ENCODE measurements at places on chromosomes 4 and X. TPM values are rescaled to one million over a fixed set of nuclear protein-coding genes. Genes with fewer than 3 reads are reported as not detected.

DNA sequence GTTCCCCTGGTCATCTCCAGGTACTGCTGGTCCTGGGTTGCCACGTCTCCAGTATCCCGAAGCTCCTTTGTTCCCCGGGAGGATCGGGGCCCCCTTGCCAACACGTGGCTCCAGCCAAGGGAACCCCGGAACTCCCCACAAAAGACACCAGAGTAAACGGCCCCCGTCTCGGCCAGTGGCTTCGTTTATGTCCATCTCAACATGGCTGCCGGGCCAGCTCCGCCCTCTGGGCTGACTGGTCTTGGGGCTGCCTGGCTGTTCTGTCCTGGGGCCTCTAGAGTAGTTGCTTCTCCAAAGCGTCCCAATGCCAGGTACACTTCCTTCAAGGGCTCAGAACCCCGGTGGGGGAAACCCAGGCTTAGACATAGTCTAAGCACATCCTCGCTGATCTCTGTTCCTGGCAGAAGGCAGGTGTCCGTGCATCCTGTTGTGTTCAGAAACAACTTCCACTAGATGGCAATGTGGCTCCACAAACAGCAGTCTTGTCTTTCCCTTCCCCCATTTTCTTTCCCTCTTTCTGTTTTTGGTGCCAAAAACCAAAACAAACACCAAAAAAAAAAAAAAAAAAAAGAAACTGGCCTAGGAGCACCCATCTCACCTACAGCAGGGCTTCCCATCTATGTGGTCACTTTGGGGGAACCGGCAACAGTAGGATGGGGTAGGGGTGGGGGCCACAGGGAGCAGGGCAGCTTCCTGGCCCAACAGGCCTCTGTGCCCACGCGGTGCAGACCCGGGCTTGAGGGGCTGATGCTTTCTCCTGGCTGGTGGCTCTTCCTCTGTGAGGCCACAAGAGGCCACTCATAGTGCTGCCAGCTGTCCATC, 35.3 kb downstream of the NBDY start:
- DNase-seq = peak; percentile 60

GRCh38 chr4:115781528-115782146, 668.2 kb upstream of the NDST4 start:
- DNase-seq = no peak

DNA sequence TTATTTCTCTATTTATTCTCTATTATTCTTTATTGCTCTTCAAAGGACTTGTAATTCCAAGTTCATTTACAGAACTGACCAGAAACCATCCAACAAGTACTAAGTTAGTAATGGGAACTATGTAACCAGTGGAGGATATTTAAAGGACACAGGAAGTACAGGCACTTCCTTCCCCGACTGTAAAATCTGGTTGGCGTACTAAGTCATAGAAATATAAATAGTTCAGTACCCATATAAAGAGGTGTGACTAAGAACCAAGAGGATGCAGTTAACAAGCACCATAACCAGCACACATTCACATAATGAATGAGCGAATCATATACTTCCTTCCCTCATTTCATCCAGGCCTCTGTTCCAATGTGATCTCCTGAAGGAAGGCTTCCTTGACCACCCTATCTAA, 3.6 kb upstream of the EIF4E start:
- no peak for DNase-seq

- no peak for DNase-seq
These were observed 34.5 kb downstream of the CTBP1 start for GRCh38 chr4:1214101-1215095.

- DNase-seq = no peak
These were observed 36.5 kb downstream of the DCHS2 start for GRCh38 chr4:154455111-154455510.

DNA sequence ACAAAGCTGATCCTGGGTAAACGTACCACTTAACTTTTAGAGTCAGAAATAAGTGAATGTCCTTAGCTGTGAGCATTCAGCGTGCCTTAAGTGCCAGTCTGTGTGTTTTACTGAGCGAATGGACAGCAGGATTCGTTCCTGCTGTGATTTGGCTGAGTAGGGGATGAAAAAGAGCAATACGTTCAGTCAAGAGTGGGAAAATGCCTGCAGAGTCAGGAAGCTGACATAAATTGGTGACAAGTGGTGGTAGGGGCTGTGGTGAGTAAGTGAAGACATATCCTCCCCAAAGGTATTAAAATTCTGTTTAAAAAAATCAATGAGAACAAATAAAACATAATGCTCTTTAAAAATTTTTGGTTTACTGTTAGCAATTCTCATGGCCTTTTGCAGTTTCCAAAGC, 56.6 kb upstream of the TNIP3 start:
- DNase-seq = no peak

- no peak for DNase-seq
These were observed 4.3 kb upstream of the DDX60L start for GRCh38 chr4:168484626-168485025.

DNA sequence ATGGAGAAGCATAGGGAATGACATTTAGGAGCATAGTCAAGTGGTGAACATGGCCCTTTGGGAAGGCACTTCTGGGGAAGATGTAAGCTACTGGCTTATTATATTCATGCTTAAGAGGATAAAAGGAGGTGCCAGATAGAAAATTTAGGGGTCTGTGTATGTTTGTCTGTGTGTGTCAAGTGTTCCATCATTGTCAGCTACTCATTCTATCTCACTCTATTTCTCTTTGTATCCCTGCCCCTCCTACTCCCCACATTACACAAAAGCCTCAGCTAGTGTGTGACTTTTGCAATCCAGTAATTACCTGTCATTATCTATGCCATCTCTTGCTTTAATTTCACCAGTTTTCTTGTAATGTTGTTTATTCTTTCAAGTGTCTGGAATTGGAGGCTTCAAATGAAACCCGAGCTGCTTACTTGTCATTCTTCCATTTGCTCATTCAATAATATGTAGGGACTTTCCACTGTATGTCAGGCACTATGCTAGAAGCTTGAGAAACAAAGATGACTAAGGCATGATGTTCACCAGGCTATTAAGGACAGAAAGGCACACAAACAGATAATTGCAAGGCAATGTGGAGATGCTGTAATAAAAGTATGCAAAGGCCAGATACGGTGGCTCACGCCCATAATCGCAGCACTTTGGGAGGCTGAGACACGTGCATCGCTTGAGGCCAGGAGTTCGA, 229.8 kb upstream of the TEX13C start:
- DNase-seq = no peak

GRCh38 chr4:128379860-128380259, 92.2 kb upstream of the PGRMC2 start:
- DNase-seq = no peak

GRCh38 chr4:2875556-2875955, 31.9 kb downstream of the ADD1 start:
- no peak for DNase-seq

GRCh38 chr4:6085028-6085690, 66.9 kb upstream of the C4orf50 start:
- no peak for DNase-seq

- no peak for DNase-seq
These were observed 508.7 kb downstream of the ZNF674 start for GRCh38 chrX:46036508-46036907.

The MAGEA1 gene
- total RNA-seq = not detected

The CNGA1 gene
- total RNA-seq = not detected

The ASB12 gene
- total RNA-seq = not detected

The SUPT20HL1 gene
- 0.07 TPM for total RNA-seq

The TRO gene
- 1.3 TPM for total RNA-seq

The PLP1 gene
- total RNA-seq = not detected

The PAGE4 gene
- not detected for total RNA-seq

Measured in activated T-helper 1 cell treated with anti-CD3 and anti-CD28 coated beads, Interleukin-12 subunit alpha, Interleukin-12 subunit beta, Interleukin-2, Interleukin-4 antibody, amounts not matched to agents 30 ng/mL and 10 ng/mL and 1 ng/mL, durations not matched to agents 14 hours and 24 hours and 36 hours (primary cell).